ENCODE measurements at places on chromosomes 2 and 18.

DNA sequence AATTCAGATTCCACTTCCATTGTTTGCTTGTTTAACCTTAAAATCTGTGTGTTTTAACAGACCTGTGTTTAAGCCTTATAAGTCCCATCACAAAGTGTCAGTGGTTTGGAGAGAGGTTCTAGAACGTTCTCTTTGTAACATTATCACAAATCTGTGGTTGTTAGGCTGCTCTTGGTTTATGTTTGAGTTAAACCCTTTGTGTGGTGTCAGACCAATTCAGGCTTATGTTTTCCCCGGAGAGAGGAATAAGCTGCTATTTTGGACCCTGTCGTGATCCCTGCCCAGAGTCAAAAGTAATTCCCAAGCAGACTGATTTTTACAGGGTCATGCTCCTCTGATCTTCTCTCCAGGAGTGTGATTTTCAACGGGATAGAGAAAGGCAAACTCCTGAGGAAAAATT, 43.8 kb upstream of the LTBP1 start:
- no peak for DNase-seq

- DNase-seq = no peak
Measured at GRCh38 chr2:223578846-223579245, 23.3 kb downstream of the SCG2 start.

- no peak for DNase-seq
Measured at GRCh38 chr2:63875559-63876245, 34.0 kb downstream of the UGP2 start.

DNA sequence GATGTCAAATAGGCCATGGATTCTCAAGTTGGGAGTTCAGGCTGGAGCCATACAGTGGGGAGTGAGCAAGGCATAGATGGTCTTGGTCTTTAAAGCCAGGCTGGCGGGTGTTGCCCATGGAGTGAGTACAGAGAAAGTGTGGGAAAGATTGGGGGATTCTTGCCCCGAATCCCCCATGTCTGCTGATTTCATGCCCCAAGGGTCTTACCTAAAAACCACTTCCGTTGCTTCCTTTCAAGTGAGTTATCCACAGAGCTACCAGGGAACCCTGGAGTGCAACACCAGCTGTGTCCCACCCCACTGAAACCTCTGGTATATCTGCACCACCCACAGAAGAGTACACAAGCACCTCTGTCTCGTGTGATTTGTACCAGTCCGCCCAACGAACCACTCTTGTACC, 31.4 kb downstream of the FHOD3 start:
- no peak for DNase-seq

GRCh38 chr2:98829581-98830270, 98.8 kb upstream of the MGAT4A start:
- DNase-seq = no peak

DNA sequence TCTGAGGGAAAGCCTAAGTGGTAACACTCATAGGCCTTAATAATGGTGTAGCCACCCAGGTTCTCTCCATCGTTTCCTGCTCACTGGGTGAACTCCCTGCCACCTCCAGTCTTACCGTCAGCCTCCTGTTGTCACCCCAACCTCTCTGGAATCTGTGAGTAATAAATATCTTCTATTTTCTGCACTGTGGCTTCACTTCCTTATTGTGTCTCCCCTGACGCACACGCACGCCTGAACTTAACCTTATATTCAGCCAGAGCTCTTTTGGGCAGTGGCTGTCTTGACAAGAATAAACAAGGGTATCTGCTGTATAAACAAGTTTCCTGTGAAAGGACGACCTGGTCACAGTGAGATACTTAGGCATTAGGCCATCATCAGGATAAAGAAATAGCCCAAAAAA, 467.2 kb downstream of the SPAG16 start:
- no peak for DNase-seq

DNA sequence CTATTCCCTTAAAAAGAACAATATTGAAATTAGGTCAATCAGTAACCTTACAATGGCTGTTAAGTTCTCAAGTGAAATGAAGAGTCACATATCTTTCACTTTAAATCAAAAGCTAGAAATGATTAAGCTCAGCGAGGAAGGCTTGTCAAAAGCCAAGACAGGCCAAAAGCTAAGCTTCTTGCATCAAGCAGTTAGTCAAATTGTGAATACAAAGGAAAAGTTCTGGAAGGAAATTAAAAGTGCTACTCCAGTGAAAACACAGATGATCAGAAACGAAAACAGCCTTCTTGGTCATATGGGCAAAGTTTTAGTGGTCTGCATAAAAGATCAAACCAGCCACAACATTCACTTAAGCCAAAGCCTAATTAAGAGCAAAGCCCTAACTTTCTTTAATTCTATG, 402.6 kb upstream of the ZEB2 start:
- no peak for DNase-seq

DNA sequence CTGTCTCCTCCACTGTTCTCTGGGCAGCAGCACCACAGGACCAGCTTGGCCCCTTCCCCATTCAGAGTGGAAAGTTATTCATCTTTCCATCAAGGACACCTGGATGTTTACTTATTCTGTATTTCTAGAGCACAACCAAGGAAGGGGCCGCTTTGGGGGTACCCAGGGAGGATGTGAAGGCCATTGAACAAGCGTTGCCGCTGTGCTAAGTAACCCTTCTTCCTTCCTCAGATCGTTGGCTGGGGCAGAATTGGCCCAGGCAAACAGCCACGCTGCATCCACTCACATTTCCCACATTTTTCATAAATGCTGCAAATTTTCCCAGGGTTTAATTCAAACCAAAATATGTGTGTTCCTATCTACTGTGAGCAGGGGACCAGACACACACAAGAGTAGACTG, 76.2 kb upstream of the NPAS2 start:
- DNase-seq = no peak

- DNase-seq = no peak
Measured at GRCh38 chr2:219261024-219261855, 7.5 kb upstream of the TUBA4A start.

- no peak for DNase-seq
Measured at GRCh38 chr2:62740221-62740620, 34.7 kb downstream of the EHBP1 start.

- no peak for DNase-seq
Measured at GRCh38 chr2:86790676-86791572, at the start of gene CD8A. CD8A (minus strand) TSS chr2:86790913; CDS start chr2:86790825, 88 bp downstream.

DNA sequence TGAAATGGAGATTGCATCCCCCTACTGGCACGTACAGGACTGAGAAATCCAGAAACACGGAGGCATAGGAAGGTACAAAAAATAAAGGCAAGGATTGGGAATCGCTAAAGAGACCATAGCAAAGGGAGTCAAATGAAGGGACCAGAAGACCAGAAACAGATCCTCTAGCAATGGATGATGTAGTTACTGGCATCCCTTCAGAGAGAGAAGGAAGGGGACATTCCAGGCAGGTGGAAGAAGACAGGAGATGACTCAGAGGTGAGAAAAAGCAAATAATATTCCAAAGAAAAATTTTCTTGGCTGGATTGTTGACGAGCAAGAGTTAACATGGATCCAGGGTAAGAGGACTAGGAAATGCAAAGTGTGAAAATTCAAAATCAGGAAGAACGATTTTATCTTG, 78.4 kb upstream of the FZD7 start:
- DNase-seq = no peak

DNA sequence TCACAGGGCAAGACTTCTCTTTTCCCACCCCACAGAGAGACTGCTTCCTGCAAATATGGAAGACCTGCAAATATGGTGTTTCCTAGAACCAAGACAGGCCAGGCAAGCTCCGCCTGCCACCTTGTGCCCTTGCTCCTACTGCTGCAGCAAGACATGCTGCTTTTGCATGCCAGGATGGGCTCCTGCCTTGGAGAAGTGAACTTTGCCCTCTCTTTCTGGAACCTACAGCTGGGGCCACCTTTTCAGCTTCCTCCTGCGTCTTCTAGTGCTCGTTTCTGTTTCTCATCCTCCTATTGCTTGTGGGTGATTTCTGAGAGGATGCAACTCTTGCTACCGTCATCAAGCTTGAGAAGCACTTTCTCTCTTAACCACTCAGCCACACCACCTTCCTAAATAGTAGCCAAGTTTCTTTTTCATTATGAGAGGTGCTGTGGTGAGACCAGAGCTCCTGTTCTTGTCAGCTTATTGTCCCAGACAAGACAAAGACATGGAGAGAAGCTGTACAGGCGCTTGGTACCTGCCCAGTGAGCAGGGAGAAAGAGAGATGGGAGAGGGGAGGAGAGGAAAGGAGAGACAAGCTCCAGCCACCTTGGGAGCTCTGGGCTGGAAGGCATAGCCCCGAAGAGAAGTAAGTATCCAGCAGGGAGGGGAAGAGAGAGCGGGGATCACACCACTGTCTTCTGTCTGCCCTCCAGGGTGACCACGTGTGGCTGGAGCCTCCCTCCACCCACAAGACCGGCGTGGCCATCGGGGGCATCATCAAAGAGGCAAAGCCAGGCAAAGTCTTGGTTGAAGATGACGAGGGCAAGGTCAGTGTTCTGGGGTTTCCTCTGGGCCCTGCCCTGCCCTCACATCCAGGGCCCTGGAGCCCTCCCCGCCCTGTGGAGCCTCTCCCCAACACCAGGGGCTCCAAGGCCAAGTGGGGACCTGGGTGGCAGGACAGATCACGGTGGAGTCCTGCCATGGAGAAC, 28.3 kb downstream of the MYO7B start:
- DNase-seq = no peak

DNA sequence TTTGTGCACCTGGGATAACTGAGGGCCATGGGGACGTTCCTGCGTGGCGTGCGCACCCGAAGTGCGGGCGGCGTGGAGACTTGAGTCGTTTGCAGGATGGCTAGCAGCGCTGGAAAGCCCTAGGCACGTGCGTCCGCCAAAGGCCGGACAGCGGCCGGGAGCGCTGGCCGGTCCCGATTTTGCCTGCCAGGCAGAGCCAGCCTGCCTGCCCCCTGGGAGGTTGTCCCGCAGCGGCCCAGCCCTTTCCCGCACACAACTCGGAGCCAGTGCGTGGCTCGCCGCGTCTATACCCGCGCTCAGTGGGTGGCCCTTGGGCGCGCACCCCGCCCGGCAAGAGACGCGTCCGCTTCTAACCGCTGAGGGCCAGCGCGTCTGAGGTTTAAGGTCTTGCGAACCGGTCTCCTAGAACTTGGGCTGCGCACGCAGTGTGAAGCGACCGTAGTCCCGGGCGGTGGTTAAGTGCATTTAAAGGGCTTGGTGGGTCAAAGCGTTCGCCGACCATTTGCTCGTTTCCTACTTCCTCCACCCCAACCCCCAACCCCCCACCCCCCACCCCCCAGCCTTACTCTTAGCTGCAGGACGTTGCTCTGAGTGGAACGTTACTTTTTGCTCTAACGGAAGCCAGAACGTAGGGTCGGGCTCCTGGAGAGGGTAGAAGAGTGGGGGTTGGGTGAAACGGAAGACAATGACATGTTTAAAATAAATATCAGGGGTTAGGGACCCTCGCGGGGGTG, 627 bp downstream of the CDCA7 start:
- DNase-seq = peak; percentile 21

DNA sequence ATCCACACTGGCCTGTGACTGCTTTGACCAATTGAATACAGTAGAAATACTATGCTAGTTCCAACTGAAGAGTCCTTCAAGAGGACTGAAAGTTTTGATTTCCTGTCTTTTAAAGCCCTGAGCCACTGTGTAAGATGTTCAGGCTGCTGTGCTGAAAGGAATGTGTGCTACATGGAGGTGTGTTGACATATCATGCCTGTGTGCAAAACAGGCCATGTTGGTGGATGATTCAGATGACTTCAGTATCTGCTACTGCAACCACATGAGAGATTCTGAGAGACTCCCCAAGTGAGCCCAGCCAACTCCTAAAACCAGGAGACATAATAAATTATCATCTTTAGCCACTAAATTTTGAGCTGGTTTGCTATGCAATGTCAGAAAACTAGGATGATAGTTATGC, 662.9 kb downstream of the ZEB2 start:
- DNase-seq = no peak

- no peak for DNase-seq
Measured at GRCh38 chr18:46418663-46419260, 238.3 kb downstream of the LOXHD1 start.

DNA sequence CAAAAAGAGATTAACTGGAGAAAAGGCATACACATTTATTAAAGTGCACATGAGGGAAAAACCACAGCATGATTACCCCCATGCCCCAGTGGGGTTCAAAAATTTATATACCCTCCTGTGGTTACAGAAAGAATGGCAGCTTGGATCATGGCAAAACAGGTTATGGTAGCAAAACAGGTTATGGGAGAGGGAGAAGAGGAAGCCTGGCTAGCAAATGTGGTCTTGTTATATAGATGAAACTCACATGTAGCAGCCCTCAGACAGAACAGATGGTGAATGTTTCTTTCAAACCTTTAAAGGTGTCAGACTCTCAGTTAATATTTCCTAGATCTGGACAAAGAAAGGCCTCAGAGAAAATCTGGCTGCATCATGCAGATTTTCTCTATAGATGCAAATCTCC, 178.2 kb upstream of the ZC3H15 start:
- DNase-seq = no peak

- DNase-seq = no peak
Measured at GRCh38 chr2:199968126-199968525, 12.7 kb downstream of the MAIP1 start.

- DNase-seq = peak; percentile 31
Measured at GRCh38 chr2:11097854-11098387, 57.3 kb upstream of the SLC66A3 start.

GRCh38 chr2:187502467-187502866, 51.8 kb downstream of the TFPI start:
- no peak for DNase-seq

DNA sequence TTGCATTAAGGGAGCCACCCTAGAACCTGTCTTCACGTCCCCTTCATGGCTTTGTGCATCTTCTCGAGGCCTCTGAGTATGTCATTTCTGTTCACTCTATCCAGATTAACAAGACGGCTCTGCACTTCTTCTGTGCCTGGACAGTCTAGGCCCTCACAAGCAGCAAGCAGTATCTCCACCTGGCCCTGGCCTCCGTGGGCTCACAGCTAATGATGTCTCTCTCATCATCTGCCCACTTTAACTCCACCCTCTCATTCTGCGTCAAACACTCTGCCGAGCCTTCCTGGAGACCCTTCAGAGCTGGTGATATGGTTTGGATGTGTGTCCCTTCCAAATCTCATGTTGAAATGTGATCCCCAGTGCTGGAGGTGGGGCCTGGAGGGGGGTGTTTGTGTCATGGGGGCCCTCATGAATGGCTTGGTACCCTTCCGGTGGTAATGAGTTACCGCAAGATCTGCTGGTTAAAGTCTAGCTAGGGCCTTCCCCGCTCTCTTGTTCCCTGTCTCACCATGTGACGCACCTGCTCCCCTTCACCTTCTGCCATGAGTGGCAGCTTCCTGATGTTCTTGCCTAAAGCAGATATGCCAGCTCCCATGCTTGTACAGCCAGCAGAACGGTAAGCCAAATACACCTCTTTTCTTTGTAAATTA, 132.5 kb upstream of the ID2 start:
- DNase-seq = peak; percentile 31
